SHP77 treated with DMSO at 0.1 percent for 48 hours (cell line): ENCODE measurements at places on chromosomes 16 and 17.

GRCh38 chr16:68676113-68676860 lies 31.2 kb downstream of the CDH3 start:
- DNase-seq, result no peak

- DNase-seq, result peak; percentile 48
These were observed 21.2 kb downstream of the SMG6 start for GRCh38 chr17:2282297-2282873.

DNA sequence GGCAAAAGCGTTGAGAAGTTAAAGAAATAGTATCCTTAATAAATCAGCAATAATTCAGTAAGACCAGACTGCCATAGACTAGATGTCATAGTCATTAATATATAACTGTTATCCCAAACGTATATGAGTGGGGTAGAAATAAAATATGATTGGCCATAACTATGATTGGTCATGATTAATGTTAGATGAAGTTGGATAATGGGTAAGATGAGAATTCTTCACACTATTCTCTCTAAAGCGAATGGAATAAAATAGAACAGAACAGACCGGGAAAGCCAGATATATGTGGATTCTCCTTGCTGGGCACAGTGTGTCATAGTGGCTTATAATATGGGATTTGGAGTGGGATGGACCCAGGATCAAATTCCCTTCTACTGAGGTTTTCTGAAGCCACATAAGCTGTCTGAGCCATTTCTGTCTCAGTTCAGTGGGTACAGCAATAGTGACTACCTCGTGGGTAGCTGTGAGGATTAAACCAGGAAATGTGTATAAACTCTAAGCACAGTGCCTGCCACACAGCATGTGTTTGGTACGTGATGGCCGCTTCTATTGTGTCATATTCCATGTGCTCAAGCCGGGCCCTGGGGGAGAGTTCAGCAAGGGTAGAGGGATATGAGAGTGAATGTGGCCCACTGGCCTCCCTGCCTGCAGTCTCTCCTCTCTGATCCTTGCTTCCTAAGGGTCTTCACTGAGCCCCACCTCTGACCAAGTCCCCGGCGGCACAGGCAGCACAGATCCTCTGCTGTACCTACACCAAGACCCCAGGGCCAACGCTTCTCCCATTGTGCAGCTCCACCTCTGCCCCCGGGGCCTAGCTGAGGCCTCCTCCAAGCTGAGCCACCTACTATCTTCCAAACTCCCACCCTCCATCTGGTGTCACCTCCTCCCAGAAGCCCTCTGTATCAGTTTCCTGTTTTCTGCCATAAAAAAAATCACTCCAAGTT lies 3.7 kb downstream of the CETP start:
- no peak for DNase-seq

- no peak for DNase-seq
These were observed 6.9 kb upstream of the PRSS27 start for GRCh38 chr16:2726923-2727322.

DNA sequence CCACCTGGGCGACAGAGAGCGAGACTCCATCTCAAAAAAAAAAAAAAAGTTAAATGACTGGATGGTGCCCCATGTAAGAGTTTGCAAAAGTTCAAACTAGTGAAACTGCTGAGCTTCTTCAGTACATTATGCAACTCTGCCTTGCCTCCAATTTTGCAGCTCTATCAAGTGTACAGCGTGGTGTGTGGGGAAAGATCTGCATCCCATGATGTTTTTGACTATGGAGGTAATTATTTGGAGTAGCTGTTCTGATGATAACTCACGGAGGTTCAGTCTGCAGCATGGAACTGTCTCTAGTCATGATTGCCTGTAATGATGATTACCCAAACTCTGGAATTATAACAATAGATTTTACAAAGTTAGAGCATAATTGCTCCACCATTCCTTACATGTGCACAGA lies 149.6 kb downstream of the PITPNC1 start:
- DNase-seq, result no peak
